ENCODE measurements at places on chromosomes 11 and 22. TPM values are rescaled to one million over a fixed set of nuclear protein-coding genes. Genes with fewer than 3 reads are reported as not detected.

DNA sequence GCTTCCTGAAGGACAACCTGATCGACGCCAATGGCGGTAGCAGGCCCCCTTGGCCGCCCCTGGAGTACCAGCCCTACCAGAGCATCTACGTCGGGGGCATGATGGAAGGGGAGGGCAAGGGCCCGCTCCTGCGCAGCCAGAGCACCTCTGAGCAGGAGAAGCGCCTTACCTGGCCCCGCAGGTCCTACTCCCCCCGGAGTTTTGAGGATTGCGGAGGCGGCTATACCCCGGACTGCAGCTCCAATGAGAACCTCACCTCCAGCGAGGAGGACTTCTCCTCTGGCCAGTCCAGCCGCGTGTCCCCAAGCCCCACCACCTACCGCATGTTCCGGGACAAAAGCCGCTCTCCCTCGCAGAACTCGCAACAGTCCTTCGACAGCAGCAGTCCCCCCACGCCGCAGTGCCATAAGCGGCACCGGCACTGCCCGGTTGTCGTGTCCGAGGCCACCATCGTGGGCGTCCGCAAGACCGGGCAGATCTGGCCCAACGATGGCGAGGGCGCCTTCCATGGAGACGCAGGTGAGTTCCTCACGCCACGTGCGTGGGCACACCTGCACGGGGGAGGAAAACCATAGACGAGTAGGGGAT is 1.5 kb downstream of the BCR start:
- no peak for DNase-seq

- no peak for DNase-seq
Observed at GRCh38 chr11:23284631-23285030, 424.4 kb upstream of the CCDC179 start.

SCYL1 gene
- 68.0 TPM for total RNA-seq

DNA sequence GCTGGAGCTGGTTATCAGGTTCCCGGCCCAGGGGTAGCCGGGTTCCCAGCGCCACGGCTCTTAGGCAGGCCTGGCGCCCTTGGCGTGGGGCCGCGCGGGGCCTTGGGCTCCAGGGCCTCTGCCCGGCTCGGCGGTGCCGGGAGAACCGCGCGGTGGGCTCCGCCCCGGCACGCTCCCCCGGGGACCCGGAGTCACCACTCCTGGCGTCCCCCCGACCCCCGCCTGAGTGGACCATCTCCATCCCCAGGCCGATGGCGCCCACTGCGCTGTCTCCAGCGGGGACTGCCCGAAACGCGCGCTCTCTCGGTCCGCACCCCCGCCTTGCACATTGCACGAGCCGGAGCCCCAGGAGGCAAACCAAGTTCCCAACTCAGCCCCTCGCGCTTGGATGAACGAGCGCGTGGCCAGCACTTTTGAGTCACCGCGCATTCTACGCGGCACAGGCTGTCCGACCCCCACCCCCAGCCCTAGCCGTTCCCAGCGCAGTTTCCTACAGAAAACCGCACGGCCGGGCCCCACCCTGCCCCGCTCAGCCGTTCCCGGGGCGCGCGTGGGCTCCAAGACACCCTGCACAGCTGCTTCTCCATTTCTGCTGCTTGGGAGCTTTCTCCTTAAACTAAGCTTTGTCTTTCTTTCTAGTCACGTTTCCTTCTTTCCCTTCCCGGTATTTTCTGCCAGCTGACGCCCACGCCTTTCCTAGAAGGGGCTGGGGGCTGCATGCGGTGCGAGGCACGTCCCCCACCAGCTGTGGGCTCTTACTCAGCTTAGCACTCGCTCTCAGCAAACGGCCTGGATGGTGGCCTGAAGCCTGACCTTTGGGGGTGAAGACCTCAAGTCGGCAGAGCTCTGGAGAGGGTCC is 650 bp upstream of the CHID1 start:
- peak; percentile 57 for DNase-seq

DNA sequence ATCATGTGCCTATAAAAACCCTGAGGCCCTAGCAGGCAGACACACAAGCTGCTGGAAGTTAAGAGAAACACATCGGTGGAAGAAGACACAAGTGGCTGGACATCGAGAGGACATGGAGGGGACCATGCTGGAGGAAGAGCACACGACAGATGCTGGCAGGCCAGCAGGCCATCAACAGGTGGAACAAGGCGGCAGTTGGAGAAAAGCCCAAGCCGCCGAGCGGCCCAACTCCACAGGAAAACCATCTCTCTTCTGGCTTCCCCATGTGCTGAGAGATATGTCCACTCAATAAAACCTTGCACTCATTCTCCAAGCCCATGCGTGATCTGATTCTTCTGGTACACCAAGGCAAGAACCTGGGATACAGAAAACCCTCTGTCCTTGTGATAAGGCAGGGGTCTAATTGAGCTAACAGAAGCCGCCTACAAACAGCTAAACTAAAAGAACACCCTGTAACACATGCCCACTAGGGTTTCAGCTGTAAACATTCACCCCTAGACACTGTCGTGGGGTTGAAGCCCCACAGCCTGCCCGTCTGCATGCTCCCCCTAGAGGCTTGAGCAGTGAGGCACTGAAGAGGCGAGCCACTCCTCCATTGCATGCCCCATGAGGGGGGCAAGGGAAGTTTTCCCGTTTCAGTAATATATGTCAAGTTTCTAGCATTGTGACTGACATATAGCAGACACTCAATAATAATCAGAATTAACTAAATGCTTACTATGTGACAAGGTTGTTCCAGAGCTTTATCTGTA is 39.0 kb upstream of the MMP20 start:
- no peak for DNase-seq

MYBPC3 gene
- total RNA-seq = not detected

PKDREJ gene
- not detected for total RNA-seq

NXPE4 gene
- total RNA-seq = not detected

ZDHHC24 gene
- 18.7 TPM for total RNA-seq

ART1 gene
- total RNA-seq = not detected

GRCh38 chr22:41222846-41223507 is 17.8 kb downstream of the CHADL start:
- DNase-seq = no peak

DDT gene
- total RNA-seq = 121 TPM

SAA2 gene
- not detected for total RNA-seq

GNAZ gene
- not detected for total RNA-seq

DNA sequence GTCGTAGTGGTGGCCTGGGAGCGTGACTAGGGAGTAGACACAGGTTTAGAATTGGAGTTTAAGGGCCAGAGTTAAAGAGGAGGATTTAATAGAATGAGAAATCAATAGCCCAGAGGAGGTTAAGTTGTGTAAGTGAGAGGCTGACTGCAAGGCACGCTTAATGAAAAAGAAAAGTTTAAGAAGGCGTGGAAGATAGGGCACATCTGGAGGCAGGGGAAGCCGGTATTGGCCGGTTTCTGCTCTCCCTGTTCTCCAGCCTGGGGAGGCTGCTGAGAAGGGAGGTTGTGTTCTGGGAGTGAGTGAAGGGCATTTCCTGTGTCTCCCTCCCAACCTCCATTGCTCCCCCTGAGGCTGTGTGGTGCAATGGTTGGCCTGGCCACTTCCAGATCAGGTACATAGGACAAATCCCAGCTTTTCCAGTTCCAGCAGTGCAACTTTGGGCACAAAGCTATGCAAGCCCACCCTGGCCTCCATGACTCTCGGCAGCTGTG is 6.3 kb downstream of the GRIK4 start:
- DNase-seq = no peak

DNA sequence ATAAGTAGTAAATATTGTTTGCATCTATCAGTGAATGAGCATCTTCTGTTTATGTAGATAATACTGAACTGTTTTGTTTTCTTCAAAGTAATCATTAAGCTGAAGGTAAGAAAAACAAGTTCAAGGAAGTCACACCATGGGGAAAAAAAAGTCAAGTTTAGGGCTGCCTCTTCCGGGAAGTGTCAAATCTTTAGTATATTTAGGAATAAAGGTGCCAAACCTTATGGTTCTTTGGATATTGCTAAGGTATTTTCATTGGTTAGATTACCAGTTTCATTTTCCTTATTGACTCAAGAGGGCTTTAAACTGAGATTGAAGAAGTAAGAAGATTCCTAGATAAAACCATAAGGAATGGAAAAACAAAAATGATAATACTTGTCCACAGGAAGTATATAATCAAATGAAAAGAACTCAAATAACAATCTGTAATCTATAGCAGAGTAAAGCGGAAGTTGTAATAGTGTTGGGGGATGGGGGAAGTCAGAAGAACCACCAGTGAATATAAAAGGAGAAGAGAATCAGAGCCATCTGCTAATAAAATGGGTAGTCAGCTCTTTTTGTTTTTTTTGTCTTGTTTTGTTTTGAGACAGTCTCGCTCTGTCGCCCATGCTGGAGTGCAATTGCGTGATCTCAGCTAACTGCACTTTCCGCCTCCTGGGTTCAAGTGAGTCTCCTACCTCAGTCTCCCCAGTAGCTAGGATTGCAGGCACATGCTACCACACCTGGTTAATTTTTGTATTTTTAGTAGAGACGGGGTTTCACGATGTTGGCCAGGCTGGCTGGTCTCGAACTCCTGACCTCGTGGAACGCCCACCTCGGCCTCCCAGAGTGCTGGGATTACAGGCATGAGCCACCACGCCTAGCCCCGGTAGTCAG is 2.3 kb downstream of the ATM start:
- no peak for DNase-seq
